ENCODE measurements at places on chromosomes 7 and 10.
A peak's percentile ranks its signal among the peaks of the same experiment; 100 is the strongest.

DNA sequence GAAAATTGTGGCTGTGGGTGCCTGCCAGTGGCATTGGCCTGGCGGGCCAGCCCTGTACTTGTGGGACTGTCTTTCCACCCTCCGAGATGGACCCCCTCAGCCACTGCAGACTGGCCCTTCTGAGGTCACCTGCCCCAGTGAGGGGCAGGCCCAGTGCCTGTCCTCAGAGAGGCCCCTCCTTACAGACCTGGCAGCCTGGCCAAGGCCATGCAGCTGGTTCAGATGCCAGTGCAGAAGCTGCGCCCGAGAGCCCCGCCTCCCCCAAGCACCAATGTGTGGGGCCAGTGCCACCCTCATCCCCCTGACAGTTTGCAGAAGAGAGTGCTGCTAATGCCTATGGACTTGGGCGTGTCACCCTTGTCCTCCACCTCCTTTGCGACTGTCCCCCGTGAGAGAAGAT, 10.0 kb downstream of the ZNF316 start:
- DNase-seq: no peak

DNA sequence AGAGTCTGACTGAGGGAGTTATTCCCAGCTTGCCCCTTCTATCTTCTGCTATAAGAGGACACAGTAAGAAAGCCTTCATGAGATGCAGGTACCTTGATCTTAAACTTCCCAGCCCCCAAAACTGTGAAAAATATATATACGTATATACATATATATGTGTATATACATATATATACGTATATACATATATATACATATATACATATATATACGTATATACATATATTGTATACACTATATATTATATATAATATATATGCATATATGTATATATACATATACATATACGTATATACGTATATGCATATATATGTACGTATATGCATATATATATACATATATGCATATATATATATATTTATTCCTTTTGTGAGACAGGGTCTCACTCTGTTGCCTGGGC, 17.7 kb downstream of the EZH2 start:
- no peak for DNase-seq

GRCh38 chr7:148615085-148615730, 24.6 kb downstream of the C7orf33 start:
- no peak for DNase-seq

DNA sequence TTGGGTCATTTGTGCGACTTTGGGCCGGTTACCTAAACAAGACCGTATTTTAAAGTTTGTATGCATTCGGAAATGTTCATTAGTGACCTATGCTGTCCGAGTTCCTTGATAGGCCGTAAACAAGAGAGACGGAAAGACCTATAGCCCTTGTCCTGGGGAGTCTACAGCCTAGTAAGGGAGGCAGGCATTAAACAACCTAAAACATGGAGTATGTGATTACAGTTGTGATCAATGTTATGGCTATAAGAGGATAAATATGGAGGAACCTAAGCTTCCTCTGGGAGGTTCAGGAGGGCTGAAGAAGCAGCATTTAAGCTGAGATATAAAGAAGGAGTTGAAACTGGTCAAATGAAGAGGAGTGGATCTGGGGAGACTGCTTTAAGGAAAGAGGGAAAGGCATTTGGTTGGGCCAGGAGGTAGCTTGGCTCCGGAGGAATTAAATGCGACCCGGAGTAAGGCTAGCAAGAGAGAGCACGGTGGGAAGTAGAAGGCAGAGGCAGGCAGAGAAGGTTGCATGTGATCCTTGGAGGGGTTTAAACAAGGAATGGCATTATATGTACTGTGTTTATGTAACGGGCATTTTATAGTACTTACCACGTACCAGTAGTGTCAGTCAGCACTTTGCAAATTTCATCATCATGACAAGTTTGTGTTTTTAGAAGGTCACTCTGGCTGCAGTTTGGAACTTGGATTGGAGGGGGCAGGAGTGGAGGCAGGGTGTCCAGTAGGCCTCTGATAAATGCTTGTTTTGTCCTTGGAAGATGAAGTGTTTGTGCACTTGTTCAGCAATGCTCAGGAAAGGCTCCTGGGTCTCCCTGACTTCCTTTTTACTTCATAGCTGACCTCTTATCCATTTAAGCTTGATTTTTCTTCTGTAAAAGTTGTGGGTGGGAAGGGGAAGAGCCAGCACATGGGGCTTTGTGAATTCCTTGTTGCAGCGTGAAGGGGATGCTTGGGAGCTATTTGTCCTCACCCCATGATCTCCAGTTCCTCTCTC, 1.0 kb upstream of the AVPI1 start:
- no peak for DNase-seq

DNA sequence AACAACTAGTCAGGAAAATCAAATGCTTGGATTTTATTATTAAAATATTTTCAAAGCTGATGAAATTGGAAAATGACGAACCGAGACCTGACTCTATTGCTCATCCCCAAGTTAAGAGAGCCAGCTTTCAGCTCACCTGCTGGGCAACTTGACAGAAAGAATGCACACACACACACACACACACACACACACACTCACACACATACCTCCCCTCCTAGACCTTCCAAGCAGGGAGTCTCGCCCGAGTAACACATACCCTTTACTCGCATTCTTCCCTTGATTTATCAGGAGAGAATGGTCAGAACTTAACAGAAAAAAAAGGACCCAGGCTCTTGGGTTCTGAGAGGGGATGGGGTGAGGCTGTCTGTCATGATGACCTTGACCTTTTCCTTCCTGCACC, 19.1 kb downstream of the GPRIN2 start:
- no peak for DNase-seq

DNA sequence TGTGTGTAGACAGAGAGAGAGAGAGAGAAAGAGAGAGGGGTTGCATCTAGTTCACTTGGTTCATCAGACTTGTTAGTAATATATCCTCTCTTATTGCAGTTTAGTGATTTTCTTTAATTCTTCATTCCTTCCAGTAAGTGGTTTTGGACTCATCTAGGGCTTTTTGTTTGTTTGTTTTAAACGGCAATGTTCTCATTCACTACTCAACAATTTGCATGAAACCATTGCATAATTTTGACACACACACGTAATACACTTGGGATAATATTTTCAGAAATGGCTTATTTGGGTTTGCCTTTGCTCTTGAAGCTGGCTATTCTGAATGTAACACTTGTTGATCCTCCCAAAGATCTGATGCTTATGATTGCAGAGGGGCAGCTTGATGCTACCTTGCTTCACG, 16.4 kb upstream of the ZNF32 start:
- no peak for DNase-seq

- DNase-seq: no peak
Observed at GRCh38 chr7:158025686-158026600, 561.7 kb downstream of the PTPRN2 start.

DNA sequence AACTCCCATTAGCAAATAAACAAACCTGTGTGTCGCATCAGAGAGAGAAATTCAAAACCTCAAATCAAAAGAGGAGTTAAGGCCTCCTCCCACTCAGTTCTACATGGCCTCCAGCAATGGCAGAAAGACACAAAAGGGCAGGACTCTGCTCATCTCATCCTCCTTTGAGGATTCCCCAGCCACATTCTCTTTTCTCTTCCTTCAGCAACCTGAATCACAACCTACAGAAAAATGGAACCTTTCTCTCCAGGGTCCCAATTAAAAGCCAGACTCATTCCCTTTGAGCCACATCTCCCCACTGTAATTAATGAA, 7.9 kb downstream of the OSBPL3 start:
- DNase-seq: no peak

DNA sequence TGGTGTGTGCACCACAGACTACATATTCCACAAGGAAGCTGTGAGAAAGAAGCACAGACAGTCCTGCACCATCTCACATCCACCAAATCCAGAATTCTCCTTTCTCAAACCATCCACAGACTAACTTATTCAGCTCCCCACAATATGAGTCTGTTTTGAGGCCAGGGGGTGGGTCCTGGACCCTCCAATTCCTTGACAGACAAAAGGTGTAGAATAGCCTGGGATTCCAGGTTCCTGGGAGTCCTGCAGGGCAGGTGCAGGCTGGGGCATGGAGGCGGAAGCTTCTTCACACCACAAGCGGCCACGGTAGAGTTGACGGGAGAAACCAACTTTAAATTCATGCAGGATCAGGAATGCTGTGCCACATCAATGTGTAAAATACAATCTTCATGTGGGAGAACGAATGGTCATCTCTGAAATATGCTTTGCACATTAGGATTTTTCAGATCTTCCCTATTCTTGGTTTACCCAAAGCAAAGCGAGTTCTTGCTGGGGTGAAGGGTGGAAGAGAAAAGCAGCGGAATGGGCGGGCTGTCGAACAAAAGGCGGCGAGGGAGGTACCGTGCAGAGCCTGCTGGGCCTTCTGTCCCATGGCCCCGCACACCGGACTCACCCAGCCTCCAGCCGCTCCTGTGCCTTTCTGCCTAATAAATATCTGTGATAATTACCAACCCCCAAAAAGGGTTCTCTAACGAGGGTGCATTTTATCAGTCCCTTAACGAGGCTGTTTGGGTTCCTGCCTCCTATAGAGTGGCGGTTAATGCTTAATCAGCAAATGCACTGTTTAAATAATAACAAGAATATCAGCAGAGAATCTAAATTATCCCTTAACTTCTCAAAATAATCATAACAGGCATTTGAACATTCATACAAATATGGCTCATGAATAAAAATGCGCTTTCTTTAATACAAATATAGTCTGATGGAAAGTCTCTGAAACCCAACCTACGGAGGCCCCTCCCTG, 514.0 kb downstream of the DNAJB6 start:
- DNase-seq: no peak

DNA sequence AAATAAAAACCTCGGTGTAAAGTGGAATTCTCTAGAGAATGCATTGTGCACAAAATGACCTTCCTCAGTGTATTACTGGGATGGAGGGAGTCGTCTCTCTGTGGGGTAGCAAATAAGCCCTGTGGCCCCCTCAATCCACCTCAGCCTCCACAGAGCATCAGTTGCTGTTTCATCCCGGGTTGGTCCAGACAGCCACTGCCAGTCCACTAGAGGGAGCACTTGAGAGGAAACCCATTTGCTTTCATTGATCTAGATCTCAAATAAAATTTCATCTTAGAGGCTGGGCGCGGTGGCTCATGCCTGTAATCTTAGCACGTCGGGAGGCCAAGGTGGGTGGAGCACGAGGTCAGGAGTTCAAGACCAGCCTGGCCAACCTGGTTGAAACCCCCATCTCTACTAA, 1128.7 kb downstream of the CNTNAP2 start:
- DNase-seq: peak; percentile 33

GRCh38 chr7:44408596-44408995, 81.9 kb downstream of the NUDCD3 start:
- no peak for DNase-seq

DNA sequence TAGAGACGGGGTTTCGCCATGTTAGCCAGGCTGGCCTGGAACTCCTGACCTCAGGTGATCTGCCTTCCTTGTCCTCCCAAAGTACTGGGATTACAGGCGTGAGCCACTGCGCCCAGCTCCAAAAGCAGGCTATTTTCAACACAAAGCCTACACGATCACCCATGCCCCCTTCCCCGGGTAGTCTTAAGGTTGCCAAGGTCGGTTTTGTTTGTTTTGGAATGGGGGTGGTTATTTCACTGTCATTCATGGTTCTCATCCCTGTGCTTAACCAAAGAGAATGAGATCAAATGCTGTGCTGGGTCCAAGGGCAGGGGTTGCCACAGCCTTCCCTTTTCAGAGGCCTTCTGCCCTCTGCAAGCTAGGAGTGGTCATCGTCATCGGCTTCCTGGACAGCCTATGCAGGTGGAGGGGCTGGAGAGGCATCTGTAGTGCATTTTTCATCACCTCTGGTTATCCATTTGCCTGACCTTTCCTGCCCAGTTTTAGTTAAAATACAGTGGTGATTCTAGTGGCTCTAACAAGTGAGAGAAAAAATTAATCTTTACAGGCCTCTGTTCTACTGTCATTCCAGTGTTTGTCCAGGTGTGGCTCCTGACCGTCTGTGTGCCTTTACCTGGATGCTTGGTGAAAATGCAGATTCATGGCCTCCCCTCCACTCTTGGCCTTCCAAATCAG, 11.4 kb downstream of the BLVRA start:
- no peak for DNase-seq

DNA sequence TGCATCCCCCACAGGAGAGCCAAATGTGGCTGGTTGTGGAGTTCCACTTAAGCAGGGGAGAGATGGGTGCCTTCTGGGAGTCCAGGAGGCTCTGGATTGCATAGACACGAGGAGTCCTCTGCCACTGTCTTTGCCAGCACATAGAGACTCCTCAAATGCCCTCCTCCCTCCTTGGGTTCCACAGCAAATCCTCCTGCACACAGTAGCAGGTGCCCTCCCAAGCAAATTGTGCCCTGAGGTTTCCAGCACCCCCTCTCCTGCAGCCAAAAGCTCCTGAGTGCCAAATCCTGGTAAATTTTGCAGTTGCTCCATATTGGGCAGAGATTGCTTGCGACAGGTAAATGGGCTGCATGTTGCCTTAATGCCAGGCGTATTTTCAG, 5.8 kb downstream of the EVX1 start:
- no peak for DNase-seq

GRCh38 chr7:118080947-118081346, 103.0 kb upstream of the LSM8 start:
- no peak for DNase-seq

DNA sequence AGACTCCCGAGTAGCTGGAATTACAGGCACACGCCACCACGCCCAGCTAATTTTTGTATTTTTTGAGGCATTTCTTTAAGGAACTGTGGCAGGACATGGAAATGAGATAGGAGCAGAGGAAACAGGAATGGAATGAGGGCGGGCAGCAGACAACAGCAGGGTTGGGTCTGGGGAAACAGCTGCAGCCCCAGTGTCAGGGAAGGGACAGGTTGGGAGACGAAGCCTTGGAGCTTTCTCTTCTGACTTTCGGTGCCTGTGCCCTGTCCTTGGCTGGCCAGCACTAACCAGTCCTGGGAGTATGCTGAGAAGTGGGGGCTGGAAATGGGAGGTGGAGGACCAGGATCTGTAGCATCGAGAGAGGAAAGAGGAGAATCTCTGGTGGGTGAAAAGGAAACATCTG, 47.4 kb downstream of the ATOH7 start:
- DNase-seq: no peak

DNA sequence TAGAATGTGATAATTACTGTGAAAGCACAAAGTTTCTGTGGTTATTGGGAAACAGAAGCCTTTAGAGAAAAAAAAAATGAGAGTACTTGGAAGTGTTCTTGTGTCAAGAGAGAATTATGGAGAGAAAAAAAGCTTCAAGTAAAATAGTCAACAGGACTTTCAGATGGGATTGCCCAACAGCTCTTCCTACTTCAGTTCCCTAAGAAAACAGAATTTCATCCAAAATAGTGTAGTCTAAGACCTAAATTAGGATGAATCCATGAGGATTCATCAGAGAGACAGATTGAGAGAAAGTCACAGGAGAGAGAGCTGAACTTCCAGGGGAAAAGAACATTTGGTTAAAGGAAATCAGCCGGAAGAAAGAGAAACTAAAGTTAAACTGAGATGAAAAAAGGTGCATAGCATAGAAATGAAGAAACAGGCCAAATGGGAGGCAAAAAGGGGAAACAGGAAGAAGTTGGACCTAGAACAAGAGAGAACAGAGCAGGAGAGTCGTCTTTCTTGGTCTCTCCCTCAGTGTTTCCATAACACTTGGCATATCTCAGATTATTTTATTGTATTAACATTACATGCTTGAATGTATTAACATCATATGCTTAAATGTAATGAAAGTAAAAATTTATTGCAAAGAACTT, 2.5 kb downstream of the SCIN start:
- no peak for DNase-seq

GRCh38 chr7:94492601-94493000, 17.0 kb upstream of the CASD1 start:
- no peak for DNase-seq

- no peak for DNase-seq
Observed at GRCh38 chr7:74292757-74293576, 3.8 kb downstream of the CLIP2 start.
